ENCODE measurements at places on chromosomes 4 and X.
A peak's percentile ranks its signal among the peaks of the same experiment; 100 is the strongest.

- DNase-seq, result peak; percentile 50
Measured at GRCh38 chr4:151627491-151627890, 133.3 kb downstream of the GATB start.

DNA sequence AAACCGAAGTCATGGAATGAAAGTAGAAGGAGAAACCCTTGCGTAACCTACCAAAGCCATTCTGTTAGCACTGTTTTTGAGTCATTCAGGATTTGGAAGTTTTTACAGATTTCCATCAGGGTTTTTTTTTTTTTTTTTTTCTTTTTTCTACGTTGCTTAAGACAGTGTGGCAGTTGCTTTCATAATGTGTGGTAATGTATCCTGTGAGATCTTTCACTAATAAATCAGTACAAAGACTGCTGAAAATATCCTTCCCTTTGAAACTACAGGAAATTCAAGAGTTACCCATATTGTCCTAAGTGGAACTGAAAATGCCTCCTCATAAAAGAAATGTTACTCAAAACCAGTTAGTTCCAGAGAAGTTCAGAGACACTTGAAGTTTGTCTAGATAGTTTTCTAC is 137.8 kb downstream of the RAPGEF2 start:
- no peak for DNase-seq

DNA sequence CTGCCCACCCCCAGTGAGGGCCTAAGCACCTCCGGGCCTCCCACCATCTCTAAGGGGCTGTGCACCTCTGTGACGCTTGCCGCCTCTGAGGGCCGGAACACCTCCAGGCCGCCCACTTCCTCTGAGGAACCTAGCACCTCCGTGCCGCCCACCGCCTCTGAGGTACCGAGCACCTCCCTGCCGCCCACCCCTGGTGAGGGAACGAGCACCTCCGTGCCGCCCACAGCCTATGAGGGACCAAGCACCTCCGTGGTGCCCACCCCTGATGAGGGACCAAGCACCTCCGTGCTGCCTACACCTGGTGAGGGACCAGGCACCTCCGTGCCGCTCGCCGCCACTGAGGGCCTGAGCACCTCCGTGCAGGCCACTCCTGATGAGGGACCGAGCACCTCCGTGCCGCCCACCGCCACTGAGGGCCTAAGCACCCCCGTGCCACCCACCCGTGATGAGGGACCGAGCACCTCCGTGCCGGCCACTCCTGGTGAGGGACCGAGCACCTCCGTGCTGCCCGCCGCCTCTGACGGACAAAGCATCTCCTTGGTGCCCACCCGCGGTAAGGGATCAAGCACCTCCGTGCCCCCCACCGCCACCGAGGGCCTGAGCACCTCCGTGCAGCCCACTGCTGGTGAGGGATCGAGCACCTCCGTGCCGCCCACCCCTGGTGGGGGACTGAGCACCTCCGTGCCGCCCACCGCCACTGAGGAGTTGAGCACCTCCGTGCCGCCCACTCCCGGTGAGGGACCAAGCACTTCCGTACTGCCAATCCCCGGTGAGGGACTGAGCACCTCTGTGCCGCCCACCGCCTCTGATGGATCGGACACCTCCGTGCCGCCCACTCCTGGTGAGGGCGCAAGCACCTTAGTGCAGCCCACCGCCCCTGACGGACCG is 977 bp downstream of the MAGEE1 start:
- DNase-seq, result no peak

- no peak for DNase-seq
Measured at GRCh38 chrX:129762448-129762847, 17.3 kb upstream of the SASH3 start.

GRCh38 chrX:136146614-136147314 is 569 bp upstream of the FHL1 start:
- peak; percentile 26 for DNase-seq

DNA sequence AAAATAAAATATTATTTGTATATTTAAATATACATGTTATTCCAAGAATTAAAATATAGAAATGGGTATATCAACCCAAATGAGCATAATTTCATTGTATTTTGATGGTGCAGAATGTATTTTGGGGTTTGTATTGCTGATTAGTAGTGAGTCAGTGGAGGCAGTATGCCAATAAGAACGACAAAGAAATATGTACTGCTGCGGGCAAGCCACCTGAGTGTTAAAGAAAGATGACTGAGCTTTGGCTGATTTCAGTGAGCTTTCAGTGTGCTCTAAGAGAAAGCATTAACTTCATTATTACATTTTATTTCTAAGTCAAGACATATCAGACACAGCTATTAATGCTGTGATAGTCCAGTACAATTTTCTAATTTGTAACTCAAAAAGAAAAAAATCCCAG is 297.8 kb downstream of the ANK2 start:
- DNase-seq, result peak; percentile 17

- DNase-seq, result peak; percentile 60
Measured at GRCh38 chr4:173367946-173368345, 2.8 kb upstream of the SAP30 start.

- DNase-seq, result peak; percentile 88
Measured at GRCh38 chr4:105061136-105061696, 85.5 kb upstream of the TET2 start.

GRCh38 chr4:101200561-101200960 is 146.8 kb downstream of the PPP3CA start:
- peak; percentile 87 for DNase-seq

GRCh38 chr4:5568931-5569330 is 139.4 kb downstream of the EVC2 start:
- no peak for DNase-seq

GRCh38 chrX:129188231-129188630 is 335.1 kb downstream of the SMARCA1 start:
- no peak for DNase-seq

- DNase-seq, result peak; percentile 51
Measured at GRCh38 chr4:16820329-16820728, 78.1 kb downstream of the LDB2 start.

- DNase-seq, result no peak
Measured at GRCh38 chr4:93982255-93982654, 153.7 kb downstream of the ATOH1 start.

- no peak for DNase-seq
Measured at GRCh38 chr4:112853662-112854256, 195.7 kb upstream of the ANK2 start.

GRCh38 chr4:177376024-177376423 is 66.2 kb downstream of the AGA start:
- DNase-seq, result peak; percentile 3

DNA sequence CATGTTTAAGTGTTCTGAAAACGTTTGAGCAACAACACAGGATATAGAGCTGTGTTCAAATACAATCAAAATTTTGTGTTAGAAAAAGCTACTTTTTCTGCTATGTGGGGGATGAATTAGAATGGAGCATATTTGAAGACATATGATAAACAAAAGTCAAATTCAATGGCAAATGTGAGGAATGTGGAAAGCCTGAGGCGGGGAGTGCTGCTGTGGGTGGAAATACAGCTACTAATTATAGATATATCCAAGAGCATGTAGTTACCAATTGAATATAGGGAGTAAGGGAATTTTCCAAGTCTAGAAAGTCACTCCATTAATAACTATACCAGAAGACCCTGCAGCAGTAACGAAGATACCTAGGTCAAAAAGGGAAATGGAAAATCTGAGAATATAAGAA is 2370.4 kb upstream of the TENM3 start:
- DNase-seq, result no peak

DNA sequence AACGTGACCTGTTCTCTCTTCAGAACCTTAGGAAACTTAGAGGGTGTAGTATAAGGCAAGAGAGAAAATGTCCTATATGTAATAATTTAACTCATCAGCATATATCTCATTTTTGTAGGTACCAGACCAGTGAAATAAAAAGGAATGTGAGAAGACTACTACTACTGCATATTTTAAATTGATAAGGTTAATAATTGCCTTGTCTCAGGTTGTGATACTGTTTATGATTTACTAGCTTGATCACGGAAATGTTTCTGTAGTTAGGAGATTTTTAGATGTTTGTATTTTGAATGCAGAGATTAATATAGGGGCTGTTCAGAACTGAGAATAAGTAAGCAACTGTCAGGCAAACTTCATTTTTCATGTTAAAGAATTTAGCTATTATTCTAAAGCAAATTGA is 1563.4 kb downstream of the C4orf33 start:
- DNase-seq, result no peak

- DNase-seq, result peak; percentile 88
Measured at GRCh38 chrX:123424546-123424945, 240.5 kb downstream of the GRIA3 start.

DNA sequence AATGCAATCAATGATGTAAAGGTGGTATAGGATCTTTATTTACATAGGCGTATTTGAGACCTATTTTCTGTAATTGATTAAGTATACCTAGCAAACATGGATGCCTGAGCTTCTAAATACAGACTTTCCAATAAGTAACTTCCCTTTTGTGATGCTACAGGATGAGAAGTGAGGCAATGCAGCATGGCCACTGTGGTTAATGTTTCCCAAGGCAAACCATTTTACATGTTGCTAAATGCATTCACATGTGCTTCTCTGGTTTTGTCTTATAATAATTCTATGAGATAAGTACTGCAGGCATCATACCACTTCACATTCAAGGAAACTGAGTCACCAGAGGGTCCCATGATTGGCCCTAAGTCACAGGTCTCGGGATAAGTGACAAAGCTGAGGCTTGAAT is 35.7 kb upstream of the NKX3-2 start:
- DNase-seq, result no peak

DNA sequence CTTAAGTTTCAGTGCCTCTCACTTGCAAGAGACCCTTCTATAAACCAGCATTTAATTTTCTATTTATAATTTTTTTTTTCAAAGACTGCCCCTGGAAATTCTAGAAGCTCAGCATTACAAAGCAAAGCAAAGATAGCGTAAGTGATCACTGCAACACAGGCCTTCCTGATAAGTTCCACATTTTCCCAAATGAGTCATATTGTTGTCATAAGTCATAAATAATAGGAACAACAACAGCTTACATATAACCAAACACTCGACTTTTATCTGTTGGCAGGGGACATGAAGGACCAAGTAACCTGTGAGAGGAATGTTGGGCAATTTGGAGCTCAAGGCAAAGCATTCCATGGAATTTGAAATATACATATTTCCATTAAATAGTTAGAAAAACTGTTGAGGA is 815.5 kb downstream of the DMD start:
- no peak for DNase-seq

GRCh38 chr4:55437356-55437796 is 41.6 kb downstream of the TMEM165 start:
- DNase-seq, result no peak

Measured in M059J (cell line).